ENCODE measurements at places on chromosomes 2 and 18.
A peak's percentile ranks its signal among the peaks of the same experiment; 100 is the strongest.

DNA sequence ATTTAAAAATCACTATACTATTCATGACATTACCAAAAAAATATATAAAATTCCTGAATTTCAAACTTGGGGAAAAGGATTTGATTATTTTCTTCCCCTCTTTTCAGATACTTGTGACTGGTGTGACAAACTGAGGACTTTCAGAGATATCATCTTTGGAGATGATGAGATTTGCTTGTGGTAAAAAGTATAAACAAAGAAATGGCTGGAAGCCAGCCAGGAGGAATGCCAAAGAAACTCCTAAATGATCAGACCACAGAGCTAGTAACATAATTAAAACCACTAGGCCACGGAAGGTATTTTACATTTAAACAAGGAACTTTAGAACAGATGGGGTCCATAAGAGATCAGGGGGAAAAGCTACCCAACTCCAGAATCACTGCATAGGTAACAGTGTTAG is 58.7 kb downstream of the PIGN start:
- peak; percentile 28 for DNase-seq

DNA sequence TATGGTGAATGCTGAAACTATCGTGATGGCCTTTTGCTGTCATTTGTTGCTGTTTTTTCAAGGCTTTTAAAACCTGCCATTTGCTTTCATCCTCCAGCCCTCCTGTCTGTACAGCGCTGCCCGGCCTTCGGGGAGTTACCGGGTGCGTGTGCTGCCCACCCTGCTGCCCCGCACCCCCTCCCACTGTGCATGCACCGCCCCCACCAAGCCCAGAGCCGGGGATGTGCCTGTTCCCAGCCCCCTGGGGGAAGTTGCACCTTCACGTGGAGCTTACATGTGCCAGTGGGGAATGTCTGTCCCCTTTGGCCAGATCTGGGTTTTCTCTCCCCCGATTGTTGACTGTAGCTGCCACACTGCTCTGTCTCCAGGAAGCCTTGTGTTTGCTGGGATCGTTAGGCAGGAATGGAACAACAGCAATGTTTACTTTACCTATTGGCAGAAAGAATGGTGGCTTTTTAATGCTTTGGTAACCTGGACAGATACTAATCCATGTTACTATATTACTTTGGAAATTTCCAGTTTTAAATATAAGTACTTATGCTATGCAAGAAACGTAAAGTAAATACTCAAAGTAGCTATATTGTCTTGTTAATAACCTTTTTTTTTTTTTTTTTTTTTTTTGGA is 64.8 kb upstream of the RBM44 start:
- no peak for DNase-seq

GRCh38 chr2:205283736-205284270 is 398.5 kb upstream of the NRP2 start:
- no peak for DNase-seq

DNA sequence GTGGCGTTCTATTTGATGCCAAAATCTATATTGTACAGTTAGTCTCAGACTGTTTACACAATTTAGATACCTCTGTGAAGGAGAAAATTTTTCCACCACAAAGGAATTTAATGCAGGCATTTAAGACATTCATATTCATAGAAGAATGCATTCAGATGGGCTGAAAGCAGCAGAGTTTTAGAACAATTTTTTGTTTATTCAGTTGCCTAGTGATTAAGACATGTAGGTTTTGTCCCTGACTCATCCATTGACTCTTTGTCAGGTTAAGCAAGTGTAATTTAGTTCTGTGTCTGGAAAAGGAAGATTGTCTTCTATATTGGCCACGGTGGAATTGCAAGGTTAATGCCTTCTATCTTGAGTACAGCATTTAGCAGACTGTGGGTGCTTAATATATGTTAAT is 515.0 kb downstream of the PARD3B start:
- DNase-seq, result peak; percentile 57

DNA sequence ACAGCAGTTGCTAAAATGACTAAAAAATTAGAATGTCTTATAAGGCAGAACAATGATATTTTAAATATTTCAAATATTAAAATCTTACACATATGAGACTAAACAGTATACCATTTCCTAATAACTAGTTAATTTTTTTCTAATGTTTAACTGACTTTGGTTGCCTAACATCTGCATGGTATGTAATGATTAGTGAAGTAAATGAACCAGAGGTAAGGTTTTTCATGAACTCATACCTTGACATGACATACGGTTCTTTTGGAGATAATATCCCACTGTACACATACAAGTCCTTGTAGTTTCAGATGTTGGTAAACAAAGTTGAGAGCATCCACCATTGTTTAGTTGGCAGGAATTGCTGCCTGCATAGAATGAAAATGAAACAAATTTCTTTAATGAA is 1360.2 kb downstream of the LRP1B start:
- DNase-seq, result no peak

DNA sequence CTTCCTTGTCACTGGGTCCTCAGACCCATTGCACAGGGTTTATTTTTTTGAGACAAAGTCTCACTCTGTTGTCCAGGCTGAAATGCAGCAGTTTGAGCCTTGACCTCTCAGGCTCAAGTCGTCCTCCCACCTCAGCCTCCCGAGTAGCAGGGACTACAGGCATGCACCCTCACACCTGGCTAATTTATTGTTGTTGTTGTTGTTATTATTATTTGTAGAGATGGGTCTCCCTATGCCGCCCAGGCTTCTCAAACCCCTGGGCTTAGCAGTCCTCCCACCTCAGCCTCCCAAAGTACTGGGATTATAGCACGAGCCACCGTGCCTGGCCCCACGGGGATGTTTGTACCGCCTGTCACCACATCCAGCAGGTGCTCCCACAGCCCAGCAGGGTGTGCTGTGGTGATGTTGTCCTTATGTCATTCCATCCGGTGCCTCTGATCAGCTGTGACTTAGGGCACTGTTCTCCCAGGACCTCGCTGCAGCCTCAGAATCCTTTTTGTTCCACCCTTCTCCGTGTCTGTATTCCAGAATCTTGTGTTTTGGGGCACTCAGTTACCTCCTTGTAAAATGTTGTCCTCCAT is 182.3 kb downstream of the INO80D start:
- peak; percentile 21 for DNase-seq

DNA sequence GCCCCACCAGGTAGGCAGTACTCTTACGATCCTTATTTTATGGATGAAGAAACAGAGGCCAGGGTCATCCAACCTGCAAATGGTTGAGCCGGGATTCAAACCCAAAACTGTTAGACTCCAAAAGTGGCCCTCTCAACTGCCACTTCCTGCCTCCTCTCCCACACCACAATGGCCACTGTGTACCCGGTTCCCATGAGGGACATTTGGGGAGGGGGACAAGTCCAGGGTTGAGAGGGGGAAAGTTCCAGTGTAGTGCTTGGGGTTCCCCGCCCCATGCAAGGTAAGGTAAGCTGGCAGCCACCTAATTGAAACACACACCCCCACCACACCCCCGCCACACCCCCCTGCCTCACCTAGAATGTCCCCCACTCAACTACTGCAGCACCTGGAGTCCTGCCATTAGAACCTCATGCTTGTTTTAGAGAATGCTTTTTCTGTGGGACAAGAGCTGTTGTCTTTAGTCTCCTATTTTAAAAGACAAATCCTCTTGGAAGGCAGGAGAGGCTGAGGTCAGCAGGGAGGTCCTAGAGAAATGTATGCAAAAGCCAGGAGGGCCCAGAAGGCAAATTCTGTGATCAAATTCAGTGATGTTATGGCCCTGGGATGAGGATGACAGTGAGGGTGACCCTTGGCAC is 145.2 kb downstream of the ZFP36L2 start:
- no peak for DNase-seq

GRCh38 chr2:31483246-31483645 is 68.7 kb upstream of the XDH start:
- no peak for DNase-seq

GRCh38 chr2:46181789-46182530 is 115.2 kb upstream of the EPAS1 start:
- no peak for DNase-seq

GRCh38 chr2:23584054-23584745 is 199.2 kb downstream of the KLHL29 start:
- no peak for DNase-seq

GRCh38 chr2:148447877-148448276 is 196.7 kb upstream of the EPC2 start:
- no peak for DNase-seq

GRCh38 chr2:123928358-123928757 is 96.7 kb upstream of the CNTNAP5 start:
- no peak for DNase-seq

DNA sequence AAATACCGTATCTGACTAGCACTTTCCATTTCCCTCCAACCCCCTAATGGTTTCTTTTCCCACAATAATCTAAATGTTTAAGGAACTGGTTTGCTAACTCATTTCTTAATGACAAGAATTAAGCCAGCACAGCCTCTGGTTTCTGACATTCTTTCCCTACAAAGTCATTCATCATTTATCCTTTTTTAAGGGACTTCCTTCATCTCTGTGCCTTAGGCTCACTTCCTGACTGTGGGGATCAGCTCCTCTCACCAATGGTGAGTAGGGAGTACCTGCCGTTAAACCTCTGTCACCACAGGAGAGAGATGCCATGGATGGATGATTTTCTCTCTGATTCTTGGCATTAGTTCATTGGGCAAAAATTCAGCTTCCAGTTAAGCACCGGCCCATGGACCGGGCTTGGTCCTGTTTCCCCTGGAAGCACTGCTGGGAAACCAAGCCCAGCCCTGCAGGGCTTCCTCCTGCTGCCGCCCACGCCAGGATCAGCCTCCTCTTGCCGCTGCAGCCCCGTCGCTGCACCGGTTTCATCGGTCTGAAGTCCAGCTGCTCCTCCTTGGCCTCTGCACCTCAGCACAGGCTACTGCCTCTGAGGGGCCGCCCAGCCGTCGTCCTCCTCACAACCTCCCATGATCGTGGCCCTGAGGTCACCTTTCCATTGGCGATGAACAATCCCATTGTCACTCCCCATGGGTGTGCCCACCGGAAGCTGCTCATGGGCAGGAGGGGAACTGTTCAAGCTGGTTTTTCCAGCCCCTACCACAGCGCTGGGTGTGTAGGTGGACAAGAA is 64.0 kb upstream of the ZNF516 start:
- DNase-seq, result no peak

GRCh38 chr18:62596145-62597005 is 73.5 kb downstream of the ZCCHC2 start:
- DNase-seq, result peak; percentile 3

- DNase-seq, result peak; percentile 99
These were observed 111.9 kb downstream of the AP1S3 start for GRCh38 chr2:223725494-223725893.

- DNase-seq, result peak; percentile 44
These were observed 59.6 kb downstream of the SPIRE1 start for GRCh38 chr18:12598181-12598930.

DNA sequence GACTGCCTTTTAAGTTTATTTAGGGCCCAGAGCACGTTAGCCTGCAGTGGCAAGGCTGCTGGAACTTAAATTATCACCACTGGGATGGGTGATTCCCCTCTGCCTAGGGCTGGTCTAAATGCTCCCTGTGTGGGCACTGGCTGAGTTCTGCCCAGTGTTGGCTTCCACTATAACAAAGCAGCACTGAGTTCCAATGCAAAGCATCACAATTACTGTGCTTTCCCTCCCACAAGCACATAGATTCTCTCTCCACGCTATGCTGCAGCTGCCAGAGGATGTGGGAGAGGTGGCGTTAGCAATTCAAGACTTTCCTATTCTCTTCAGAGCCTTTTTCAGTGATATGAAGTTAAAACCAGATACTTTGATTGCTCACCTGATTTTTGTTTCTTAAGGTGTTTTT is 328.9 kb upstream of the DDX18 start:
- no peak for DNase-seq

DNA sequence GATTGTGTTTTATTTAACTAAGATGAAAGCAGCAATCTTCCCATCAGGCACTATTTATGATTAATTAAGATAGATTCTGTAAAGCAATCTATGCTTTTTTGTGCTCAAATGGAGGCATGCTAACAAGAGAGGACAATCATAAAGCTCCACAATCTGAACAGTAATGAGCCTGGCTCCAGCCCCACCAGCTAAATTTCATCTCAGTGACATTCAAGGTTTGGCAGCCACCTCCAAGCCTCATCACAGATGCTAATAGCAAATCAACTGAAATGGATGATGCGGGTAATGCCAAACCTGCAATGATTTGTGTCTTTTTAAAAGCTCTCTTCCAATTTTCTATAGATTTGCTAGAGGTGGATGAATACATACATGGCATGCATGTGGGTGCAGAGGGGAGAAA is 456.6 kb downstream of the TDRD15 start:
- no peak for DNase-seq

DNA sequence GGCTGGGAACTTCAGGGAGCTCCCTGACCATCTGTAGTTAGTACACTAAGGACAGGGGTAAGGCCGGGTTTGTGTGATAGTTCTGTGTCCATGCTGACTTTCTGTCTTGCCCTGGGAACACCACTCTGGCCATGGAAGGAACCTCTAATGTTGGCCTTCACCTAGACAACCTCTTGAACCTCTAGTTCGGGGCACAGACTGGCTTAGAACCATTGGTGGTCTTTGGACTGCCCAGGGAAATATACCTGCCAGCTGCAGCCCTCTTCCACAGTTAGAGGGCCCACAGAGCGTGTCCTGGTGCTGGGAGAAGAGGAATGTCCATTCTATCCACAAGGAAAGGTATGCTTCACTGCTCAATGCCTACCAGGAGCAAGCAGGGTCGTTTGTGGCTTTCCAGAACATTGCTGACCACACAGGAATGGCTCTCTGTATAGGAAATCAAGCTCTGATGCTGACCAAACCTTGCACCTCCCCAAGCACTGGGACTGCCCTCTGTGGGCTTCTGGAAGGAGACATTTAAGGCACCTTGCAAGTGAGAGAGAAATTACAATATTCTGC is 318.8 kb upstream of the EPAS1 start:
- no peak for DNase-seq

GRCh38 chr2:95351598-95351915 is 51.0 kb upstream of the FAHD2A start:
- no peak for DNase-seq

DNA sequence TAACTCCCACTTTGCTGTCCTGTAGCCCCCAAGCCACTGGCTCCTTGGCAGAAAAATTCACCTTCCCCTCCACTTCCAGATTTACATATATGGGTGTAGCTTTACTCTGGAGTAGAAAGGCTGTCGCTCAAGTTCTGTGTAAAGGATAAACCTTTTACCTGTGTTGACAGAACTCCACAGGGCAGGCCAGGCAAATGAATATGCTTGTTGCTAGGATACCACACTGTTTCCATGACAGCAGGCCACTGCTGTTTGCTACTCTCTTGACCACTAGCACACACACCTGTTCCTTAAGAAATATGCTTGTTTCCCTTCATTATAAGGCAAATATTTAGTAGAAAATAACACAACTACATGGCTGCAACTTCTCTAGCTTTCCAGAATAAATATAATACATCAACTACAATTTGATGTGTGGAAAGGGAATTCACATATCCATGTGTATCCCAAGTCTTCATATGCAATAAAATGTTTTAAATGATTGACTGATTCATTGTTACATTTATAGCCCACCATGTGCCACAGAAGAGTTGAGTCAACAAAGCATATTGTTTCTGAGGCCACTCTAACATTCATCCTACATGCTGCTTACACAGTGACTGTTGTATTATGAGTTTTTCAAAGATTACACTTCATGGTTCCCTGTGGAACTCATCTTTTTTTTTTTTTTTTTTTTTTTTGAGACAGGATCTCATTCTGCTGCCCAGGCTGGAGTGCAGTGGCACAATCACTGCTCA is 56.2 kb upstream of the ROCK1 start:
- DNase-seq, result no peak

All from fibroblast of pulmonary artery (primary cell).